ENCODE measurements at places on chromosomes 4 and X. TPM values are rescaled to one million over a fixed set of nuclear protein-coding genes. Genes with fewer than 3 reads are reported as not detected.

- DNase-seq = no peak
Measured at GRCh38 chr4:110623718-110624397, 981 bp upstream of the PITX2 start.

DNA sequence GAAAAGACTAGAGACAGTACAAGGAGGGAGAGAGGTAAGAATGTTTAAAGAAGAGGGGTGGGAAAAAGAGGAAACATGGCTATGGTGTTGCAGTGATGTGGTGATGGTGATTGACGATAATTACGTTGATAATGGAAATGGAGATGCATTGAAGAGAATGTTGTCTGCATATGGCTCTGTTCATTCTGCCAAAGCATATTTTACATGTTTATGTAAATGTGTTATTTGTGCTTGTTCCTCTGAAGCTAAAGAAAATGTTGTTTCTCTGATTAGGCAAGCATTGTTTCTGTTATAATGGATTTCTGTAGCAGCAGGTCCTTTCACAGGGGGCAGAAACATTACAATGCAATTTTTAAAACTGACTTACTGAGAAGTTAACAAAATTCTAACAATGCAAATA, 958.8 kb downstream of the CCSER1 start:
- DNase-seq = no peak

DNA sequence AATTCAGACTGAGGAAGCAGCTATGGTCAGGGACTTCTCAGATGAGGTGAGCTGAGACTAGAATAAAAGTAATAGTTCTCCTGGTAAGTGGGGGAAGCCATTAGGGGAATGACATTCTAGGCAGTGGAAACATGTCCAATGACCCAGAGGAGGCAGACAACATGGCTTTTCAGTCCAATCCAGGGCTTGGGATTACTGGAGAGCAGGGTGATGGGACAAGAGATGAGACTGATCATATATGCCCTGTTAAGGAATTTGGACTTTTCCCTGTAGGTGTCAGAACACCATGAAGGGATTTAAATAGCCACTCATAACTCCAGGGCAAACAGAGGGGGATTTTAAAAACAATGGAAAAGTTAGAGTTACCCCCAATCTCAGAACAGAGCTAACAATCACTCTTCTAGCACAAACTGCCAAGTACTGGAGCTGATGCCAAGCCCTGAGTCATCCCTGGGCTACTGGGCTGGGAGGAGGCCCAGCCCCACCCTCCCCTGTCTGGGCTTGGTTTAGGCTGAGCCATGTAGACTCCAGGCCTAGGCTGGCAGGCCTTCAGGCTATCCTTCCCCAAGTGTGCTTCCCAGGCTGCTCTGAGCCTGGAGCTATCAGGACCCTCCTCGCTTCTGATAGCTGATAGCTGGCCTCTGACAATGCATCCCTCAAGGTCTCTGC, 22.7 kb upstream of the MSN start:
- peak; percentile 45 for DNase-seq

DNA sequence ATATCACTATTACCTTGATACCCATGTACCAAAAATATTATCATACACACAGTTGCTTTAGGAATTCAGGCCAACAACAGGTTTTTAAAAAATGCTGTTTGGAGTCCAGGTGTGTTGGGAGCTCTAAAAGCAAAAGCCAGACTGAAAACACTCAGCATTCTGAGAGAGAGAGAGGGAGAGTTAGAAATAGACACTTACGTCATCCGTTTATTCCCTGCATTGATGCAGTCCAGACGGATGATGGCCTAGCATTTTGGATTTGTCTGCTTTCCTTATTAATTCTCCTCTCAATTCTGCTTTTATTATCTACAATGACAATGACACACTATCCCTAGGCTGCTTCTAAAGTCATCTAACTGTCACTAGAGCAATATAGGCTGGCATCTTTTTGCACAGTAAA, 358.3 kb upstream of the BOD1L1 start:
- no peak for DNase-seq

GRCh38 chr4:12359420-12359819, 930.7 kb upstream of the HS3ST1 start:
- DNase-seq = no peak

Gene ANXA3
- total RNA-seq = 27.5 TPM

Gene KLKB1
- total RNA-seq = 8.6 TPM

Gene NHSL2
- 0.53 TPM for total RNA-seq

Gene EFHC2
- total RNA-seq = 3.7 TPM
